CD4-positive, alpha-beta T cell treated with Interleukin-1 beta for 1 hour (primary cell): ENCODE measurements at places on chromosomes 2 and 18.

DNA sequence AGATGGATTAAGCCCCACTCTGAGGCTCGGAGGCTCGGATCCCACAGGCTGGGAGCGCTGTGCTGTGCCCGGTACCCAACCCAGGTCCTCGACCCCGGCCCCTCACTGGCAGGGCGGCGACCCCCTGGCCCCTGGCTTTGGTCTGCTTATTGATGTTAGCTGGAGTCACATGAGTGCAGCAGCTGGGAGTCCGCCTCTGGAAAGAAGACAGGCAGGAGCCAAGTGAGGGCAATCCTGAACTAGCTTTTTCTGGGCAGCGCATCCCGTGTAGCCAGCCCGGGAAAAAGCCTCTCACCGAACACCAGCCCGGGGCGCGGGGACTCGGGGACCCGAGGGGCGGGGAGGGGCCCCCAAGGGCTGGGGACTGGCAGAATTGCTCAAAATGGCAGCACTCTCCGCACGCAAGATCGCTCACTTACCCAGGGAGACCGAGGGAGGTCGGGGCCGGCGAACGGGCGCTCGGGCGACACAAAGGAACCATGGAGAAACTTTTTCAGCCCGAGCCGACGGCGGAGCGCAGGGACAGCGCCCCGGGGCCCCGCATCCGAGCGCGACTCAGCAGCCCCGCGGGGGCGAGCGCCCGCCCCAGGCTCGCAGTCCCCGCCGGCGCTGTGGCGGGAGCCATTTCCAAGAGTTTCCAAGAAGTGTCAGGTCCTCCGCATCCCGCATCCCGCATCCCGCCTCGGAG, 567 bp downstream of the TMEM200C start:
- no peak for DNase-seq

- peak; percentile 13 for DNase-seq
Measured at GRCh38 chr18:54086046-54086802, 138.2 kb downstream of the MBD2 start.

GRCh38 chr2:2188941-2189340, 142.1 kb downstream of the MYT1L start:
- DNase-seq: no peak

DNA sequence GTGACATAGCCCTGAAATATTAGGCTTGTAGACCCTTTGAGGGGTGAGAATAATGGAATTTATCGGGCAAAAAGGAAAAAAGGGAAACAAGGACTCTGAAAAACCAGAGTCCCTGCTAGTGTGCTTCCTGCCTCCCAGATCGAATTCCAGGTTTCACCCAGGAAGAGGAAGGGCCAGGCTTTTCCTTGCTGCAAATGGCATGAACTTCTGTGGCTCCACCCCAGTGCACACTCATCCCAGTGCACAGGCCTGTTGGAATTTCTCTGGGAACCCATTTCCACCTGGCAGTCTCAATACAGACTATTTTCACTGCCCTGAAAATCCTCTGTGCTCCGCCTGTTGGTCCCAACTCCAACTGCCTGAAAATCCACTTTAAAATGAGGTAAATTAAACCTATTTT, 29.9 kb downstream of the C18orf54 start:
- DNase-seq: no peak

- DNase-seq: no peak
Measured at GRCh38 chr18:52582516-52582915, 242.5 kb downstream of the DCC start.

- DNase-seq: no peak
Measured at GRCh38 chr18:49731860-49732311, 81.4 kb downstream of the ACAA2 start.

DNA sequence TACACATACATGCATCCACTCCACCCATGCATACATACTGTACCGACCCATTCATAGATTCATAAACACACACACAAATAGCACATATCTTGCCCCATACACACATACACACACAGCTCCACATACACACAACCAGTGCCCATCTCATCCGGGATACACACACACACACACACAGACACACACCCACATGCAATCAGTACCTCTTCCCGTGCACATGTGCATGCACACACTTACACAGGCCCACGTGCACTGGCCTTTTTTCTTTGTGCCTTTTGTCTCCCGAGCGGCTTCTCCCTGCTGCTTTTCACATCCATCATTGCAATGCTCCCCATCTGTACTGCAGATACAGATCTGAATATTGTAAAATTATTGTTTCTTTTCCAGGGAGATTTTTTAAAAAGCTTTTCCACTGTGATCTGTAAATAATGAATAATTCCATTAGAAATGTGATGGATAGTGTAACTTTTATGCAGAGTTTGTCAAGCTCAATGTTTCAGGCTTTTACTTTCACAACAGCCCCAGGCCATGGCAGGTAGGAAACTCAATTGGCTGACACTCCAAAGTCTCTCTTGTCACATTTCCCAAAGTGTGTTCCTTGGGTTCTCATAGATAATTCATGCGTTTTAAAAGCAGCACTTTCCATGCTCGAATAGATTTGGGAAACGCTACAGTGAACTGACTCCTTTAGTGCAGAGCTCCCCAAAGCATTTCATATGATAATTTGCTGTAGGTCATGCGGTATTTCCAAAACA, 393.5 kb downstream of the CTNNA2 start:
- no peak for DNase-seq

GRCh38 chr2:202566286-202566685, 68.5 kb upstream of the FAM117B start:
- no peak for DNase-seq

GRCh38 chr2:190636361-190636760, 12.5 kb upstream of the NAB1 start:
- DNase-seq: no peak

DNA sequence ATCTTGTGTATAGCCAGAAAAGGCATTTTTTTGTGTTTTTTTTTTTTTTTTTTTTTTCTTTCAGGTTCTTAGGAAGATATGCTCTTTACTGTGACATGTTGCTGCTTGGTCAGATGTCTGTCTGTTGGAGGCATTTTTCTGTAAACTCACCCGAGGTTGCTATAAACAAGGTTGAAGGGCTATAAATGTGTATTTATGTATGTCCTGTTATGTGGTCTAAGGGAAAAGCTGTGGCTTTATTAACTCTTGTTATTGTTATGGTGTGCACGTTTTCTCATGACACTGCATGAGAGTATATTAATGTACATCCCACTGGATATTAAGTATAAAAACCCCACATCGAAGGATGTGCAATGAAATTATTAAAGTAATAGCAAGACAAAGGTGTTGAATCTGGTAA, 102.0 kb downstream of the ZNF532 start:
- no peak for DNase-seq

GRCh38 chr2:43481927-43482542, 113.8 kb downstream of the THADA start:
- no peak for DNase-seq

DNA sequence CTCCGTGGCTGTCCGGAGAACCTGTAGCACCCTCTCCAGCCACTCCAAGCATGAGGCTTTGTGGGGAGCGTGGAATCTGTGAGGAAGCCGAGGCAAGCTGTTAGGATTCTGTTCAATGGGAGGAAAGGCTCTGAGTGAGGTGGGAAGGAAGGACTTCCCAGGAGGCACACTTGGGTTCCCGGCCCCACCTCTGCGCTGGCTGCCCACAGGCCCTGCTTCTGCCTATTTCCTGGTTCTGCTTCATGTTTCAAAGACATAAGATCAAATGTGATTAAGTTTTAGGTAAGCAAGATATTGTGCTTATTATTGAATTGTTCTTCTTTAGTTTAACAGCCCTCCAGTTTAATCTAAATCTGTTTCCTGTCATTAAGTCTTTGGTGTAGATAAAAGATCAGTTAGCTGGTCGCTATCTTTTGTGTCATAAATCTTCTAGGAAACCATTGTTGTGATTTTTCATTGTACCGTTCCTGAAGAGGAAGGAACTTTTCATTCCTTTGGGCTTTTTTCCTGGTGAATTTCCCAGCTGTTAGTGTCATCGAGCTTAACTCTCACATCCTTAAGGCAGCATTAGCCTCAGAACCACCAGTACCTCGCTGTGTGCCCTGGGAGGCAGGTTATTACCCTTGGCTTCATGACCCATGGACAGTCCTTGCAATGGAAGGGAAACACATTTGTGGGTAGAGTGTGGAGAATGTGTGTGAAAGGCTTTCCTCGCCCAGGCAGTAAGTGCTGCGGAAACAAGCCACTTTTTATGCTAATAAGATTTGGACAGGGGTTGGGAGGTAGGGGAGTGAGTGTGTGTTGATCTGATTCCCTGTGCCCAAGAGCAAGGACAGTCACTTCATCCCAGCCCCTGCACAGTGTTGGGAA, 61.9 kb upstream of the ALPP start:
- no peak for DNase-seq

- peak; percentile 24 for DNase-seq
Measured at GRCh38 chr18:23453680-23454058, 582 bp downstream of the RIOK3 start.

DNA sequence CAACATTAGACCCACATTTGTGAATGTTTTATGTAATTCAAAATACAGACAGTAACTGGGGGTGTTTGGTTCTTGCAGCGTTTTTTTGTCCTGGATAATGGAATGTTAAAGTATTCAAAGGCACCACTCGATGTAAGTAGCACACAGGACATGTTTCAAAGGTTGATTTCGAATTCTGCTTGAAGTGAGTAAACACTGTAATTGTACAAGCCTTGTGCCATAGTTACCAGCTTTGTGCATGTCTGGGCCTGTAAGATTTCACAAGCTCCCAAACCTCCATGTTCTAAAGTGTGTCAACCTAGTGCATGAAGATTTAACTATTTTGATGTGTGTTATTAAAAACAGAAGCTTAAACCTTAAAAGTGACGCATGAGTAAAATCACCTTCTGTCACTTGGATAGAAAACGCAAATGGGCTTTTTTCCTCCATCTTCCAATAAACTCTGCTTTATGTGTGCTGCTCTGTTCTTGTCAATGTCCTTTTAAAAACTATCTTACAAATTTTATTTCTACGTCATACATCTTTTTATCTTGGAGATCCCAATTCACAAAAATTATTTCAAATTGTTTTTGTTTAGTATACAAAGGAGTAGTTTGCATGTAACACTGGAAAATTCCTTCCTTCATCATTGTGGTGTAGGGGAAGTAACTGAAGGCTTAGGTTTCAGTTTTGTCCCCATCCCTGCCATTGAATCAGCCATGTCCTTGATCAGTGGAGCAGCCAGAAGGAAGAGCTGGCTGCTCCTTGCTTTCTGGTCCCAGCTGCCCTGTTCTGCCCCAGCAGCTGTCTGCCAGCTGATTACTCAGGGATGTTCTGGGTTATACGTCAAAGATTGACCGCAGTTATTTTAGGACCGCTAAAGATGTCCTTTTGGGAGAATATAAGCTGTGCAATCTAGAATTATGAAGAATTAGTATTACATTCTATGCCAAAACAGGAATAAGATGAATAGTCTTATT, 119.2 kb downstream of the PRKRA start:
- DNase-seq: no peak

- DNase-seq: no peak
Measured at GRCh38 chr2:147999126-147999525, 21.4 kb downstream of the ORC4 start.

- peak; percentile 28 for DNase-seq
Measured at GRCh38 chr2:28507796-28508764, 12.2 kb downstream of the PLB1 start.

DNA sequence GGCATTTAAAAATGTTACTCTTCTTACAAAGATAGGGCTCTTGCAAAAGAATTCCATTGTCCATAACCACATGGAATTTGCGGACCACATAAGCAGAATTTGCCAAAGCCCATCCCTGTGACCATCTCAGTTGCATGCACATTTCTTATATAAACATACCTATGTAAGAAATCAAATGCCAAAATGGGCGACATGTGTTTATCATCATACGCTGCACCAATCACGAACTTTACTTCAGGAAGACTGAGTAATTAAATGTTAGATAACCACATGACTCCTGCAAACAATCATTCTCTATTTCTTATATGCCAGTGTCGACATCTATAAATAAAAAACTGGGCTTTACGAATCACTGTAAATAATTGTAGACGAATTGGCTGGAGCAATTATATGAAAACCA, 186.1 kb upstream of the RBMS1 start:
- no peak for DNase-seq

GRCh38 chr18:57466307-57466706, 31.1 kb downstream of the ONECUT2 start:
- DNase-seq: no peak

DNA sequence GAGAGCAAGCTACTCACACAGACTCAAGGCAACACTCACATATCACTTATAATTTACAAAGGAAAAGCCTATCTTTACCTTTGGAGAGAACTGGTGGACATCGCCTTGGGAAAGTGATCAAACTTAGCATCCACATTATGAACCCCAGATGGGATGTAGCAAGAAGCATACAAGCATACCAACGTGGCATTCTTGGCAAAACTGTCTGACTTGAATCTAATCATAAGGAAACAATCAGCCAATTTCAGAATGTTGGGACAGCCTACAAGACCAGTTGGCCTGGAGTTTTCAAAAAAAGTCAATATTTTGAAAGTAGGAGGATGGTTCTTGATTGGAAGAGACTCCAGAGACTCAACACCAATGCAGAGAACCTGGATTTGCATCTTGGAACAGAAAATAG, 79.1 kb upstream of the PMAIP1 start:
- no peak for DNase-seq

DNA sequence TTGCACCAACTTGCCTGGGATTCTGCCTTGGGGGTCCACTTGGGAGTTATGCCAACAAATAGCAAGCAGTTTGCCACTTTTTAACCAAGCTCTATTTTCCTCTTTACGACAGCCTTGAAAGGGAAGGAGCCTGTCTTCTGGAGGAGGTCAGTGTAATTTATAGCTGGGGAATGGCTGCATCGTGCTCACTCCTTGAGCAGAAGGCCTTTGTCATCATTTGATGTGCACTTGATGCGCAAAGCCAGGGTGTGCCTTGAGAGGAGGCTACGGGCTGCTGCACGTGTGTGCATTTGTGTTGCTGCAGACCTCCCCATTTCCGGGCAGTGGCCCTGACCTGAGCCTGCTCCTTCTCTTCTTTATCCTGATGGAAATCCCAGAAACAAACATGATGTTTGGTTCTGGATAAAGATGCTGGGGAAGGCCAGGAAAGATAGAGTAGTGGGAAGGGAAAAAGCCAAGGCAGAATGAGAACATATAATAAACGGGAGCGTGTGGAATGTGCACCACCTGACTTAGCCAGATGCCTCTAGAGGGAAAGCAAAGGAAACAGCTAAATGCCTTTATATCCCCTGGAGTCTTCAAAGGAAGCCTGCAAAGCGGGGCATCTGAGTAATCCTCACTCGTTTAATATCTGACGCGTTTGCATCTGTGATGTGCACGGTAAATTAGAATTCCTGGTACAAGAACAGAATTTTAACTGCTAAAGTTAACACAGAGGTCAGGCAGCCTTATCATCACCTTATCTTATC, 68.3 kb upstream of the ZNF521 start:
- no peak for DNase-seq

DNA sequence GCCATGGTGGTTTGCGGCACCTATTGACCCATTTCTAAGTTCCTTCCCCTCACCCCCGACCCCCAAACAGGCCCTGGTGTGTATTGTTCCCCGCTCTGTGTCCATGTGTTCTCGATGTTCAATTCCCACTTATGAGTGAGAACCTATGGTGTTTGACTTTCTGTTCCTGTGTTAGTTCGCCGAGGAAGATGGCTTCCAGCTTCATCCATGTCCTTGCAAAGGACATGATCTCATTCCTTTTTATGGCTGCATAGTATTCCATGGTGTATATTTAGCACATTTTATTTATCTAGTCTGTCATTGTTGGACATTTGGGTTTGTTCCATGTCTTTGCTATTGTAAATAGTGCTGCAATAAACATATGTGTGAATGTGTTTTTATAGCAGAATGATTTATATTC, 183.6 kb downstream of the GBX2 start:
- no peak for DNase-seq
